Kasumi-1 (cell line): ENCODE measurements at places on chromosomes 4 and X.

GRCh38 chr4:17805580-17806155 is 4.9 kb downstream of the DCAF16 start:
- no peak for DNase-seq

DNA sequence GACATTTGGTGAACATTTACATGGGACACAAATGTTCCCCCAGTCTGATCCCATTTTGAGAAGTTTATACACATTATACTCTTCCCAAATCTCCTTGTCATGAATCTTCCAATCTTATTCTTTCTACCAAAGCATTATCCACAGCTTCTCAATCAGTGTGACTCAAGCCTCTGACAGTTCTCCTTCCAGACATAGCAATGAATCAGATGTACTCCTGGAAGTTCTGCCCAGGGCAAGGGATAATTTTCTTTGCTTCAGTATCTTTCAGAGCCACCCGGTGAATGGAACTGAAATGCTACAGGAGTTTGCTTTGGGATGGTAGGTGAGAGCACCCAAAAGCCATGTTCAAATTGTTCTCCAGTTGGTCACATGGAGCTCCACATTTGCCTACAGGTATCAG is 145.5 kb downstream of the ANXA5 start:
- no peak for DNase-seq

DNA sequence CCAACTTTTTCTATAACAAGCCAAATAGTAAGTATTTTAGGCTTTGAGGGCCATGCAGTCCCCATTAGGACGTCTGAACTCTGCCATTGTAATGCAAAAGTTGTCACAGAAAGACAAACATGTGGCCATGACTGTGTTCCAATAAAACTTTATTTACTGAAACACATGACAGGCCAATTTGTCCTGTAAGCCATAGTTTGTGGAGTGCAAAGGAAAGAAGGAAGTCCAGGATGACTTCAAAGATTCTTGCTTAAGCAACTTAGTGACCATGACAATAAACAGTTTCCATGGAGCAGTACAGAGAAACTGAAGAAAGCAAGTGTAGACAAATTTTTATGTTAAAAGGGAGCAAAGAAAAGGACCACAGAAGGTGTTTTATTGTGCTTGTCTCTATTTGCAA is 35.0 kb upstream of the MYOZ2 start:
- peak; percentile 9 for DNase-seq

DNA sequence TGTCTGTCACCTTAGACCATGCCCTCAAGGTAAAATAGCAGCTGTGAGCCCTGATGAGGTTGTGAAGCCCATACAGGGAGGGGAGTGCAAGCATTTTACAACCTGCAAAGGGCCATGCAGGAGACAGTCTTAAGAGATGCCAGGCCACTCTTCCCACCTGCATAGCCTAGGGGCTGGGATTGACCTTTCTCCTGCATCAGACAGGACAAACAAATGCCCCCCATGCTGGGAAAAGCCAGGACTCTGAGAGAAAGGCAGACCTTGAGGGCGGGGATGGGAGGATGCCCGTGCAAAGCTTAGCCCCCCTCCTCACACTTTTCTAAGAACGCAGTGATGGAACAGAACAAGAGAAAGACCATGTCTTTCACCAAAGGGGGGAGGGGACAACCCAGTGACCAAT is 137.9 kb upstream of the MAMLD1 start:
- DNase-seq: no peak

GRCh38 chrX:45850775-45851433 is 650.2 kb upstream of the DIPK2B start:
- DNase-seq: no peak

- no peak for DNase-seq
Observed at GRCh38 chrX:18643243-18643642, 28.7 kb downstream of the RS1 start.

- DNase-seq: no peak
Observed at GRCh38 chr4:102402223-102402622, 56.9 kb upstream of the SLC39A8 start.

DNA sequence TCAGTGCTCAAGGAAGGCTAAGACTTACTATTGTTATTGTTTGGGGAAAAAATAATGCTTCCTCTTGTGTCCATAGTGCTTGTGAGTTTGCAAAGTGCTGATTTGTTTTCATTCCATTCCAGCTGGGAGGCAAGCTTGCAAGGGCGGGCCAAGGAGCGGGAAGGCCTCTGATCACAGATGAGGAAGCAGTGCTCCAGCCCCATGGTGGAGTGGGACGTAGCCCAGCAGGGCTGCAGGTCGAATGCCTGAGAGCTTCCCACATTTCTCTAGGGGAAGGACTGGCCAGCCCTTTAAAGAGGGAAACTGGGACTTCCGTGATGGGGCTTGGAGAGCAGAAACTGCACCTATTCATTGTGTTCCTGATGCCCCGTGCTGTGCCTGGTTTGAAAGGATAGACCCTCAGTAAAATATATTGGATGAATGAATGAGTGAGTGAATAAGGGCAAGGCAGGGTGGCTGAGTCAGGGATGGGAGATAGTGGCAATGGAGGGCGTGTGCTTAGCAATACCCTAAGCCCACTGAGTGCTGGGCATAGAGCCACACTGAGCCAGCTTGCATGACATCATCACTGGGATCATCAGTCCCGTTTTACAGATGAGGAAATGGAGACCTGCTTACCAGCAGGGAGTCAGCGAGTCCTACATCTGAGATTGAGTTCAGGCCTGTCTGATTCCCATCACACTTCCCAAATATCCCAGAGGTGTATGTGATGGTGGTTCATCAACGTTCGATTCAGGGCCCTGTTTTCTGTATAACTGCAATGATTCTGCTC is 17.9 kb upstream of the NSG1 start:
- no peak for DNase-seq

GRCh38 chr4:8307714-8308113 is 38.2 kb downstream of the HTRA3 start:
- no peak for DNase-seq

- DNase-seq: no peak
Observed at GRCh38 chr4:169153481-169154087, 117.2 kb downstream of the SH3RF1 start.

DNA sequence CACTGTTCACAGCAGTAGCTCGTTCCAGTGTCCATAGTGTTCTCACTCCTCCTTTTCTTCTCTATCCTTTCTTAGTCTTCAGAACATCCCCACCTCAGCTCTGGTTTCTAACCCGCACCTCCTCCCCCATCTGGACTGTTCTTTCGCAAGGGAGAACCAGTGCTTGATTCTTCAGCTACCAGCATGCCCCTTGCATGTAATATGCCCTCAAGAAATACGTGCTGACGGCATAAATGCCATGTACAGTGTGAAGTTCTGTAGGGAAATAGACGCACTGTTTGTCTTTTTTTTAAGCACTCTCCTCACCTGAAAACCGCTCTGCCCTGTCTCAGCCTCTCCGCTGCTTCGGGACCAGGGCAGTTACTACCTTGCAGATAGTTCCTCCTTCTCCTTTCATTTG is 5.3 kb downstream of the CLDN22 start:
- DNase-seq: no peak

- DNase-seq: peak; percentile 45
Observed at GRCh38 chr4:117987464-117987863, 46.8 kb upstream of the NDST3 start.

- peak; percentile 71 for DNase-seq
Observed at GRCh38 chrX:104136241-104137019, 20.4 kb downstream of the SLC25A53 start.

DNA sequence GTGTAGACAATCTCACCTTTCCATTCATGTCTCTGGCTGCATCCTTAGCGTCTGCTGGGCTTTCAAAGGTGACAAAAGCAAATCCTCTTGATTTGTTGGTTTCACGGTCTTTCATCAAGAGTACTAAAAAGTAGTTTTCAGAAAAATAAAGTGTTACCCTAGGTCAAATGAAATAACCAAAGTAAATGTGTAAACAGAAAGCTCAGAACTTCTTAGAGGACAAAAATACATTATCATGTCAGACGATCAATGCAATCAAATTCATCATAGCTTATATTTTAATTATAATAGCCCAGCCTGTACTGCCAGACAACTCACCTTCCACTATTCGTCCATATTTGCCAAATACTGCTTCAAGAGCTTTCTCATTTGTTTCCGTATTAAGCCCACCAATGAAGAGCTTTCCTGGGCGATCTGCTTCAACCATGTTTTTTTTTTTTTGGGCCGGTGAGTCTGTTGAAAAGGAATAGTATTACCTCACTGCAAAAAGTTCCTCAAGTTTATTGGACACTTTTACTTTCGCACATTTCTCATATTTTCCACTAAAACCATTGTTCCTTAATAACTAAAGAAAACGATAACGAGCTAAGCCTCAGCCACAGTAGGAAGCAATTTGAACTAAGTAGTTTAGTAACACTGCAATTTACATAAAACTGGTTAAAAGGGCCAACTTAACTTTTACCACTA is 1.4 kb downstream of the RBMX start:
- no peak for DNase-seq

GRCh38 chr4:6472008-6472386 is 417 bp downstream of the PPP2R2C start:
- DNase-seq: no peak

GRCh38 chrX:24981030-24981429 is 34.7 kb downstream of the ARX start:
- no peak for DNase-seq

DNA sequence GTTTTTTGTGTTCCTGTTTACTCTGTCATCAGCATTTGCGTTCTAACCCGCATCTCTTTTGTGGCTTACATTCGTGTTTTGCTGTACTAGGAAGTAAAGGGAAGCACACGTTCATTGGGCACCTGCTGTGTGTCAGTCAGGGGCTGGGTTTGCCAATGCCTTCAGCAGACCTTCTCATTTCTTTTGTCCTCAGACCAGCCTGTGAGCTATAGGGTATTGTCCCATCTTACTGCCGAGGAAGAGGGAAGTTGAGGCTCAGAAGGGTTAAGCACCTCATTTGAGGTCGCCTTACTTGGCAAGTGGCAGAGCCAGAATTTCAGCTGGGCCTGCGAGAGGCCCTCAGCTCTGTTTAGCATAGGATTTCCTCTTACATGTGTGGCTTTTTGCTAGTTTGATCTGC is 8.7 kb downstream of the TBC1D14 start:
- DNase-seq: peak; percentile 60

- DNase-seq: peak; percentile 56
Observed at GRCh38 chr4:6331018-6331417, 61.4 kb downstream of the WFS1 start.

DNA sequence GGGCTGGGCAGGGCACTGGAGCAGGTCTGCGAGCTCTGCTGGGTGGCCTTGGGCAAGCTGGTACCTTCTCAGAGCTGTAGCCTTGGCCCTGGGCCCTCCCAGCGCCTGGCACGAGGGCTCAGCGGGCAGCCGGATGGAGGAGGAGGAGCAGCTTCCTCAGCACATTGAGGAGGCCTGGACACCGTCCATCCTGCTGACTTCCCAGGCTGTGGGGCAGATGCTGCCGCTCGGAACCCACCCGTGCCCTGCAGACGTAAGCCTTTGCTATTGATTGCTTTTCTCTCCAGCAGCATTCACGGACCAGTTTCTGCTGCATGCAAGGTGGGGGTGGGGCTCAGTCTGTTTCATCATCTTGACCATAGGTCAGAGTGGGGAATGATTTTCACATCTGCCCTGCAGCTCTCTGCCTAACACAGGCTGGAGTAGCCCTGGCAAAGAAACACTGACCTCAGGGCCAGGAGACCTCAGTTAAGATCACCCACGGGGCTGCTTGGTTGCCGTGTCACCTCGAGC is 80.7 kb upstream of the PSAPL1 start:
- no peak for DNase-seq

- no peak for DNase-seq
Observed at GRCh38 chr4:82779032-82779431, 19.6 kb downstream of the SCD5 start.

GRCh38 chr4:41989994-41990364 is 351 bp upstream of the SLC30A9 start:
- DNase-seq: peak; percentile 21

DNA sequence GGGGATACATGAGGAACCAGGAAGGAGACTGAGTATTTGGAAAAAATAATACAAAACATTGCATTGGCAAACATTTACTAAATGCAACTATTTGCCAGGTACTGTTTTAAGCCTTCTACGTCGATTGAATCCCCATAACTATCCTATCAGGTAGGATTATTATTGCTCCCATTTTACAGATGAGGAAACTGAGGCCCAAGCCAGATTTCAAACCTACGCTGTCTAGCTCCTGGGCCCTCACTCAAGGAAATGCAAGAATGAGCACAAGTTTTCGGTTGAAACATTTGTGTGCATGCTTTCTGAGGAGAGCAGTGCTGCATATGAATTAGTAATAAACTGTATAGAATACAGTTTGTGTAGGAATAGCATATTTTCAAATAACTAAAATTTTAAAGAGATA is 206.7 kb downstream of the CEP135 start:
- no peak for DNase-seq

DNA sequence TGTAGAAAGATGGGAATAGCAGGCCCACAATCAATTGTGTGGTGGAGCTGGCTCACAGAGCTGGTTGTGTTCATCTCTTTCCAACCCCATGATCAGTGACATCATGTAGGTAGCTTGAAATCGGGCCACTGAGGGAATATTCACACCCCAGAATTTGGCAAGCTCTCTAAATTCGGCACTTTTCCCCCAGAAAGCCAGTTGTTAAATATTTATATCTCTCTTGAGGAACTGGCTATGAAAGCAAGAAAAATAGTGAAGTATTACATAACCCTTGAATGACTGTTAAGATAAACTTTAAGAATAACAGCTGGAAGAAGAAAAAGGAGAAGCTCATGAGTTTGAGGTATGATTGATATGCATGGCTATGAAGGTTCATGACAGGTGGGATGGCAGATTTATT is 38.9 kb downstream of the GPRIN3 start:
- peak; percentile 34 for DNase-seq

GRCh38 chrX:71151366-71151765 is 6.7 kb downstream of the NLGN3 start:
- no peak for DNase-seq

- DNase-seq: no peak
Observed at GRCh38 chr4:158833602-158834001, 64.8 kb downstream of the FNIP2 start.

GRCh38 chr4:157521906-157522305 is 301.4 kb downstream of the GRIA2 start:
- DNase-seq: no peak

DNA sequence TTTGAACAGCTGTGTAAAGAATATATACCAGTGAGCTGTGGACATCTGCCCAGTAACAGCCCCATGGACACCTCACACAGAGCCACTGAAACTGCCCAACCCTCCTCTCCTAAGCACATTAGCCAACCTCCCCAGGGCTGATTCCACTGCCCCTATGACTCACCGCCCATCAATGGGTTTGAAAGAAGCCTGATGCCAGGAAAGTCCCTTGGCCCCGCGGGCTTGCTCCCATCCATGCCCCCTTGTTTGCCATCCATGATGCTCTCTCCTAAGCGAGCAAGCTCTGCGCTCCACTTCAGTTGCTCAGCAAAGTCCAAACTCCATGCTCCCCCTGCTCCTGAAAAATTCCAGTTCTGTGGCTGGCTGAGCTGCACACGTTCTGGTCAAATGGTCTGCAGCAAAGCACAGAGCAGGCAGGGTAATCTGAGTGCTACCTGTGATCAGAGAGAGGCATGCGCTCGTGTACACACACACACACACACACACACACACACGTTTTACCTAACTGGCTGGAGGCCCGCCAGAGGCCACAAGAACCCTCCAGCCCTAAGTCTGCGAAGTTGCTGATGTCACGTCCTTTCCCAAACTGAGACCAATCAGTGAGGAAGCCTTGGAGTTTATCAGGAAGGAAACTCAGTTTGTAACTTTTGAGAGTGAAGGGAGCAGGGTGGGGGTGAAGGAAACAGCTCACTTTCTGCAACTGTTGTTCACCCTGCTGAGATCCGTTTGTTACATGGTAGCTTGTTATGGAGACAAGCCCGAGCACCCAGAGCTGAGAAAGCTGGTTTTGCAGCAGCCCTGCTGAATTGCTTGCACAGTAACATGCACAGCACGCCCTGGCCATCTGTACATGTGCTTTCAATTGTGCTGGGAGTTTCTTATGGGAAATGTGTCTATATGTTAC is at the start of gene ASB9:
Gene ASB9, minus strand, starts transcription at position 466 of the 904 bp plus-strand sequence. Its CDS starts 209 bp downstream, at position 257.
- no peak for DNase-seq
